ENCODE measurements at places on chromosomes 12 and 14. TPM values are rescaled to one million over a fixed set of nuclear protein-coding genes. Genes with fewer than 3 reads are reported as not detected.

The RIMBP2 gene
- 0.04 TPM for total RNA-seq

The NRIP2 gene
- total RNA-seq: not detected

The KLRG1 gene
- total RNA-seq: 0.32 TPM

The SLC10A1 gene
- total RNA-seq: not detected

The OGFOD2 gene
- total RNA-seq: 12.9 TPM

The REP15 gene
- 3.4 TPM for total RNA-seq

The CEBPE gene
- not detected for total RNA-seq

The GRIN2B gene
- not detected for total RNA-seq

The DCD gene
- total RNA-seq: not detected

The SCNN1A gene
- 3.2 TPM for total RNA-seq

The APOF gene
- total RNA-seq: not detected

The ZNF891 gene
- total RNA-seq: 0.58 TPM

The DTX1 gene
- total RNA-seq: not detected

The GPR84 gene
- 0.07 TPM for total RNA-seq

The NTN4 gene
- 8.9 TPM for total RNA-seq

The COQ10A gene
- 6.6 TPM for total RNA-seq

The TBX3 gene
- 33.5 TPM for total RNA-seq

The SOAT2 gene
- not detected for total RNA-seq

The FAM186B gene
- 0.32 TPM for total RNA-seq

The TSPAN19 gene
- not detected for total RNA-seq

The NKX2-1 gene
- not detected for total RNA-seq

The RDH12 gene
- 0.07 TPM for total RNA-seq

The HOXC12 gene
- 4.4 TPM for total RNA-seq

The HCAR2 gene
- total RNA-seq: 2.2 TPM

The CCDC175 gene
- total RNA-seq: not detected

The PARPBP gene
- 18.4 TPM for total RNA-seq

The C12orf42 gene
- total RNA-seq: 0.07 TPM

The SSPN gene
- 0.51 TPM for total RNA-seq

The KRT6A gene
- 5,507 TPM for total RNA-seq

The RILPL1 gene
- total RNA-seq: 20.5 TPM

The GCH1 gene
- 4.4 TPM for total RNA-seq

The GLIPR1L1 gene
- total RNA-seq: not detected

The PRPF39 gene
- total RNA-seq: 19.7 TPM

The CPNE6 gene
- not detected for total RNA-seq

All from foreskin keratinocyte (primary cell).